T-helper 1 cell treated with Interleukin-12 subunit alpha and Interleukin-12 subunit beta and Interleukin-4 antibody, amounts not matched to agents 30 ng/mL and 1 ng/mL, for 36 hours (primary cell): ENCODE measurements at places on chromosomes 7 and 10. TPM values are rescaled to one million over a fixed set of nuclear protein-coding genes. Genes with fewer than 3 reads are reported as not detected.

Gene ZPBP
- total RNA-seq: not detected in 2 replicates

Gene FAM131B
- 0.37 TPM in 2 replicates for total RNA-seq

Gene IKZF1
- 530 and 537 TPM in 2 replicates for total RNA-seq

Gene IFIT2
- 2.4 and 2.5 TPM in 2 replicates for total RNA-seq

Gene MINDY3
- total RNA-seq: 16.1 and 22.0 TPM in 2 replicates

Gene TSPAN33
- total RNA-seq: 4.9 and 7.0 TPM in 2 replicates

Gene CYCS
- total RNA-seq: 135 and 140 TPM in 2 replicates

Gene DPYSL4
- 22.5 and 24.0 TPM in 2 replicates for total RNA-seq

Gene MRPS24
- 71.8 and 74.4 TPM in 2 replicates for total RNA-seq

Gene HOXA1
- total RNA-seq: 0.22 and 0.41 TPM in 2 replicates

Gene ANKRD7
- total RNA-seq: not detected in 2 replicates

Gene MLXIPL
- not detected in 2 replicates for total RNA-seq

Gene CAMK2G
- 40.7 and 43.0 TPM in 2 replicates for total RNA-seq

Gene PITRM1
- 54.9 and 58.6 TPM in 2 replicates for total RNA-seq

Gene C10orf67
- 0.20 TPM in 2 replicates for total RNA-seq

Gene CACUL1
- 26.8 and 32.2 TPM in 2 replicates for total RNA-seq

Gene CHRM2
- total RNA-seq: not detected in 2 replicates

Gene OR2A14
- total RNA-seq: not detected in 2 replicates

Gene CRYGN
- total RNA-seq: not detected in 2 replicates

Gene ZNF488
- total RNA-seq: not detected in 2 replicates

Gene OPN1SW
- total RNA-seq: not detected in 2 replicates

Gene LRRC4
- total RNA-seq: not detected in 2 replicates

Gene BTAF1
- total RNA-seq: 49.3 and 52.2 TPM in 2 replicates

Gene GPR26
- total RNA-seq: not detected in 2 replicates

Gene KCNMA1
- total RNA-seq: 0.17 and 0.20 TPM in 2 replicates

Gene DGKI
- total RNA-seq: 3.4 and 3.6 TPM in 2 replicates

Gene NCF1
- total RNA-seq: 0.96 and 1.4 TPM in 2 replicates

Gene EIF4EBP2
- 48.4 and 50.2 TPM in 2 replicates for total RNA-seq

Gene NPC1L1
- total RNA-seq: not detected in 2 replicates

Gene PRLHR
- not detected in 2 replicates for total RNA-seq

Gene TEX47
- total RNA-seq: not detected in 2 replicates

Gene HOXA5
- not detected in 2 replicates for total RNA-seq

Gene FKBP6
- total RNA-seq: not detected in 2 replicates

Gene LAMB4
- not detected in 2 replicates for total RNA-seq
